Mesothelial cell of epicardium (in vitro differentiated cells): ENCODE measurements at places on chromosomes 16 and 17.
A peak's percentile ranks its signal among the peaks of the same experiment; 100 is the strongest.

DNA sequence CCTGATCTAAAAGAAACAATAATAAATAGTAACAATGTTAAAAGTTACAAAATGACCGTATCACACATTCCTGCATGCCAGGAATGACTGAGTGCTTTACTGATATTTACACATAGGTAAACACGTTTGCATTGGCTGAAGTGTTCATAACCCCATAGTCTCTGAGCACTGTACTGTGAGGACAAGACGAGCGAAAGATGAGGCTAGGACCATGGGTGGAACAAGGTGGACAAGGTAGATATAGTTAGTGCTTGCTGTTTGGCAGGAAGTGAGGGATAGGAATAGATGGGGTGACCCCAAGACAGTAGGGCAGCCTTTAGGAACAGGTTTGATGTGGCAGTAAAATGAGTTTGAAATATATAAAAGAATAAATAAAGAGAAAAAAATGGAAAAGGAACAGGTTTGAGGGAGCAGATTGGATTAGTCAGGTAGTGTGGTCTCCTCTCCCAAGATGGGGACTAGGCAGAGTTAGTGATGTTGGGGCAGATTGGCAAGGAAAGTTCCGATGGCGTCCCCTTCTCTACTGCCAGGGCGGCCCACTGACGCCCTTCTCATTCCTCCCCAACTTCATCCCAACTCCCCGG, 452 bp upstream of the E2F4 start:
- H3K36me3 ChIP-seq: peaks cover 11% of the 10 kb centered on the region
- DNase-seq: no peak
- H3K4me1 ChIP-seq: peaks cover 21% of the 10 kb centered on the region
- H3K27ac ChIP-seq: peak overlapping the region; percentile 60
- peaks cover 2% of the 10 kb centered on the region for H3K27me3 ChIP-seq

DNA sequence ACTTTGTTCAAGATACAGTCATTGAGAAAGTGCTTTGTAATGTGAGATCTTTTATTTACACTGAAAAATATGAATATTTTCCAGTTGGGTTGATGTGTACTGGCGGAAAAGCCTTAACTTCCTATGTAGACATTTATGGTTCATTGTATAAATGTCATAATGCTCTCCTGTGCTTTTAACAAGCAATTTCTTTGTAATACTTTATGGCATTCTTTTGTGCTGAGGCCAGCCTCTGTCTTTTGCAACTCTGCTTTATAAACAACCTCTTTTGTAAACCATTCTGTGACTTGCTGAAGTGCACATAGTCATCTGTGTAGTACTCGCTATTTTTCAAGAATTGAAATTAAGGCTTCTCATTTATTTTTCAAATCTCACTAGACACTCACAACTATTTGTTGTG, 291.2 kb downstream of the CDH11 start:
- no peak for DNase-seq
- H3K4me1 ChIP-seq: no peaks in the 10 kb centered on the region
- H3K27me3 ChIP-seq: peaks cover 2% of the 10 kb centered on the region
- no peak overlapping the region for H3K27ac ChIP-seq
- H3K36me3 ChIP-seq: peaks cover 2% of the 10 kb centered on the region

GRCh38 chr17:75566834-75567233, 20.8 kb upstream of the MYO15B start:
- H3K27me3 ChIP-seq: no peaks in the 10 kb centered on the region
- no peak for DNase-seq
- H3K4me1 ChIP-seq: no peaks in the 10 kb centered on the region
- H3K36me3 ChIP-seq: no peaks in the 10 kb centered on the region
- H3K4me3 ChIP-seq: no peak overlapping the region
- no peak overlapping the region for H3K27ac ChIP-seq

GRCh38 chr16:3051494-3051893, 5.1 kb downstream of the MMP25 start:
- H3K27me3 ChIP-seq: peaks cover 52% of the 10 kb centered on the region
- no peak overlapping the region for H3K27ac ChIP-seq
- DNase-seq: no peak
- peaks cover 3% of the 10 kb centered on the region for H3K4me1 ChIP-seq

- DNase-seq: no peak
- H3K27me3 ChIP-seq: no peaks in the 10 kb centered on the region
- peaks cover 17% of the 10 kb centered on the region for H3K36me3 ChIP-seq
- H3K4me3 ChIP-seq: peak overlapping the region; percentile 79
- peaks cover 33% of the 10 kb centered on the region for H3K4me1 ChIP-seq
- peak overlapping the region; percentile 93 for H3K27ac ChIP-seq
These were observed 990 bp upstream of the ROGDI start for GRCh38 chr16:4803401-4803844.

DNA sequence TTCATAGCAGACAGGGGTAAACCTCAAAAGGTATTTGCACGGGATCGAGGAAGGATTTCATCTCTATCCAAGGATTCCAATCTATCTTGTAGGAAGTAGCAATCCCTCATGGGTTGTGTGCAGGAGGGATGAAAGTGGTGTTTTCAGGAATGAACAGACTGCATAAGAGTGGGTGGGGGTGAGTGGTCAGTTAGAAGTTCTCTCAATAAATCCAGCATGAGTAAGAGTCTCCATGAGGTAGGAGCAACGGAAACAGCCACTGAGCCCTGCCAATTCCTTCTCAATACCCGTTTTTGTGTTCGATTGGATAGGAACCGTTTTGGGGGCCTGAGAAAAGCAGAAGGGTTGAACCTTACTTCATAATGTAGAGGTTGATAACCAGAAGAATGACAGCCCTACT, 375.6 kb downstream of the SOX9 start:
- no peaks in the 10 kb centered on the region for H3K36me3 ChIP-seq
- no peak overlapping the region for H3K27ac ChIP-seq
- no peak for DNase-seq
- peaks cover 1% of the 10 kb centered on the region for H3K4me1 ChIP-seq
- no peaks in the 10 kb centered on the region for H3K27me3 ChIP-seq

- no peak for DNase-seq
- H3K4me3 ChIP-seq: no peak overlapping the region
- H3K4me1 ChIP-seq: no peaks in the 10 kb centered on the region
- peaks cover 45% of the 10 kb centered on the region for H3K36me3 ChIP-seq
- no peaks in the 10 kb centered on the region for H3K27me3 ChIP-seq
These were observed 36.4 kb downstream of the MBTPS1 start for GRCh38 chr16:84080378-84080777.

GRCh38 chr16:58815181-58815888, 81.2 kb upstream of the GOT2 start:
- no peaks in the 10 kb centered on the region for H3K36me3 ChIP-seq
- H3K27ac ChIP-seq: no peak overlapping the region
- DNase-seq: no peak
- H3K4me1 ChIP-seq: peaks cover 8% of the 10 kb centered on the region

DNA sequence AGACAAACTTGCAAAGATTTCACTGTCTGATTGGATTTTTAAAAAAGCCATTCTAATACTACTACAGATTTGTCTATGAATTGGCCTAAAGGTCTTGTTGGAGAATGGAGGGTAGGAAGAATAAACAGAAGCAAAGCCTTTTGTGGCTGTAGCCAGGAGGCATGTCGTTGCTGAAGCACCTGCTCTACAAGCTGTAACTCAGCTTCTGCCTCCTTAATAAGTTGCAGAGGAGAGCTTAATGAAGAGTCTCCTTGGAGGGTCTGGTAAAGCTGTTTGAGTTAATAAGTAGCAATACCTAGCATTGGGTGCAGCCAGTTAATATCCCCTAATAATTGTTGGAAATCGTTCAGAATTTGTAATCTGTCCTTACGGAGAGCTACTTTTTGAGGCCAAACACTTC, 10.0 kb upstream of the ZNF689 start:
- H3K27me3 ChIP-seq: peaks cover 7% of the 10 kb centered on the region
- H3K4me3 ChIP-seq: no peak overlapping the region
- H3K36me3 ChIP-seq: no peaks in the 10 kb centered on the region
- DNase-seq: no peak
- no peaks in the 10 kb centered on the region for H3K4me1 ChIP-seq

- no peak for DNase-seq
- H3K27me3 ChIP-seq: no peaks in the 10 kb centered on the region
- H3K27ac ChIP-seq: no peak overlapping the region
- no peaks in the 10 kb centered on the region for H3K4me1 ChIP-seq
- H3K4me3 ChIP-seq: no peak overlapping the region
These were observed 11.7 kb downstream of the ZNHIT3 start for GRCh38 chr17:36498155-36498554.

- H3K4me1 ChIP-seq: peaks cover 3% of the 10 kb centered on the region
- no peak for DNase-seq
- H3K36me3 ChIP-seq: no peaks in the 10 kb centered on the region
- H3K4me3 ChIP-seq: no peak overlapping the region
- H3K27ac ChIP-seq: no peak overlapping the region
These were observed 3.4 kb upstream of the SSH2 start for GRCh38 chr17:29933379-29933778.

- DNase-seq: no peak
- H3K4me1 ChIP-seq: no peaks in the 10 kb centered on the region
- peaks cover 31% of the 10 kb centered on the region for H3K27me3 ChIP-seq
- no peak overlapping the region for H3K4me3 ChIP-seq
These were observed 339.0 kb downstream of the MAF start for GRCh38 chr16:79261481-79261940.

DNA sequence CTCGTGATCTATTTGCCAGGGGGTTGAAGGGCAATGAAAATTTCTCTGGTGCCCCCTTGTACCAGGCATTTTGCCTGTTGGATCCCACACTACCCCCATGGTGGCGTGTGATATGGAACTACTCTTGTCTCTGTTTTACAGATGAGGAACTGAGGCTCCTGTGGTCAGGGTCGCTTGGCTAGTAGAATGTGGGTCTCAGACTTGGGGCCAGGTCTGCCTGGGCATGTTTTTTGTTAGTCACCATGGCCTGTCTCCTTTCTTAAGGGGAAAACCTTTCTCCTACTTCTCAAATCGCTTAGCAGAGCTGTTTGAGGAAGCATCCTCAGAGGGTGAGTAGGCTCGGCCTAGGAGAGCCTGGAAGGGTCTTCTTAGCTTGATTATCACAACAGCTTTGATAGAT, 51.2 kb downstream of the CLEC16A start:
- no peak overlapping the region for H3K27ac ChIP-seq
- peaks cover 36% of the 10 kb centered on the region for H3K36me3 ChIP-seq
- peaks cover 18% of the 10 kb centered on the region for H3K4me1 ChIP-seq

DNA sequence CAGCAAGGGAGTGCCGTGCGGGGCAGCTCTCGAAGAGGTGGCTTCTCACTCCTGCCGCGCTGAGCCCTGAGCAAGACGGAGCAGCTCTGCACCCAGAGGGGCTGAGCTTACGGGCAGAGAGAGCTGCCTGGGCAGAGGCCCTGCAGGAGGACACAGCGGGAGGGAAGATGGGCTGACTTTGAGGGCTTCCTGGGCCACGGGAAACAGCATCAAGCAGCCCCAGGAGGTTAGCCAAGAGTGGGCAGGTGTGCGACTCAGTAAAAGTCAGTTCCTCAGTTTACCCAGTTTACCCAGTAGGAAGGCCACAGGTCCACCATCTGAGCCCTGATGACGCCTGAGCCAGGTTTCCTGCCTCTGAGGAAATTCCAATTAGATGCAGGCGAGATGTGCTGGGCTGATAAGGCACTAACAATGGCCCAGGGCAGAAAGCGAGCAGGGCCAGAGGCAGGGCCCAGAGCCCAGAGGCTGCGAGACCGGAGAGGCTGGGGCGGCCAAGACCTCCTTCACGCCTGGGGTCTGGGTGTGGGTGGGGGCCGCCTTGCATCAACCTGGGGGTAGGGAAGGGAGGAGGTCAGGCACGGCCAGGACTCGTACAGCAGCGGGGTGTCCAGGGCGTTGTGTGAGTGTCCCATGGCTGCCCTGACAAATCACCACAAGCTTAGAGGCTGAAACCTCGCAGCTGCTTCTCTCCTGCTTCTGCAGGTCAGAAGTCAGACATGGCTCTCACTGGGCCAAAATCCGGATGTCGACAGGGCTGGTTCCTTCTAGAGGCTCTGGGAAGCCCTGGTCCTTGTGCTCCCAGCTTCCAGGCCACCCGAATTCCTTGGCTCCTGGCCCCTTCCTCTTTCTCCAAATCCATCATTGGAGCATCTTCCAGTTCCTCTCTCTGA, 32.0 kb upstream of the CIBAR2 start:
- no peak for DNase-seq
- H3K27me3 ChIP-seq: no peaks in the 10 kb centered on the region
- H3K27ac ChIP-seq: no peak overlapping the region
- no peak overlapping the region for H3K4me3 ChIP-seq
- H3K4me1 ChIP-seq: peaks cover 25% of the 10 kb centered on the region

- DNase-seq: no peak
- H3K4me3 ChIP-seq: no peak overlapping the region
- no peaks in the 10 kb centered on the region for H3K27me3 ChIP-seq
- peaks cover 20% of the 10 kb centered on the region for H3K4me1 ChIP-seq
- no peak overlapping the region for H3K27ac ChIP-seq
These were observed 194.3 kb downstream of the ZNF423 start for GRCh38 chr16:49661465-49662187.

DNA sequence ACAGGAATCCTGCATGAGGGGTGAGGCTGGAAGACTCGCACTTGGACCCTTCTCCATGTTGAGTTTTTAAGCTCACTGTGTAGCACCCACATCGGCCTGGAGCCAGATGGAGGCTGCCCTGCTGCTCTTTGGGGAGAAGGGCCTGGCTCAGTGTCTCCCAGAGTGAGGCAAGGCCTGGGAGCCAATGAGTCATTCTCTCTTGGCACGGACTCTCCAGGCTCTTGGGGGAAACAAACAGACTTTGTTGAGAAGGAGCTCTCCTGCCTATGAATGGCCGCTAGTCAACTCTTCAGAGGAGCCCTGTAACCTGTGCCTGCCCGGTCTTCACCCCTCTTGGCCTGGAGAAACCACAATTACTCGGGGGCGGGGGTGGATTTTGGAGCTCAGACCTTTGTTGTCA, 50.8 kb upstream of the MAF start:
- peaks cover 12% of the 10 kb centered on the region for H3K4me1 ChIP-seq
- H3K27me3 ChIP-seq: peaks cover 3% of the 10 kb centered on the region
- no peak for DNase-seq

DNA sequence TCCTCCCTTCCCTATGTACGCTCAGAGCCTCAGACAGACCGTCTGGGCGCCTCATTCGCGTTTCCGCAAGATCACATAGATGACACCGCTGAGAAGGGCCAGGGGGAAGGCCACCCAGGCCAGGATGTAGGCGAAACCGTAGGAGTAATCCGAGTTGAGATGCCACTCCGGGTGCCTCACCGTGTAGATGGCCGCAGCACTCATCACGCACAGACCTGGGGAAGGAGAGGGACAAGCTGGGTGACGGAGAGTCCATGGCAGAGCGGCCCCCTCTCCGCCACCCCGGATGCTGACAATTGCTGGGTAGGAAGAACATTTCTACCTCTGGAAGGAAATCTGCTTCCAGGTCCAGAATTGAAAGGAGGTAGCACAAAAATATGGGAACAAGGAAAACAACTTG, 34.3 kb downstream of the PMP22 start:
- no peak overlapping the region for H3K27ac ChIP-seq
- H3K27me3 ChIP-seq: no peaks in the 10 kb centered on the region
- H3K4me3 ChIP-seq: no peak overlapping the region

GRCh38 chr16:68297908-68298307, 12.8 kb downstream of the SLC7A6OS start:
- DNase-seq: no peak
- peaks cover 34% of the 10 kb centered on the region for H3K4me1 ChIP-seq

GRCh38 chr17:41925991-41926590, 4.3 kb upstream of the ODAD4 start:
- no peak overlapping the region for H3K4me3 ChIP-seq
- H3K4me1 ChIP-seq: peaks cover 16% of the 10 kb centered on the region
- no peak for DNase-seq
- no peaks in the 10 kb centered on the region for H3K27me3 ChIP-seq
- H3K27ac ChIP-seq: no peak overlapping the region
- no peaks in the 10 kb centered on the region for H3K36me3 ChIP-seq

GRCh38 chr16:51629576-51629975, 478.5 kb upstream of the SALL1 start:
- H3K36me3 ChIP-seq: no peaks in the 10 kb centered on the region
- H3K4me3 ChIP-seq: no peak overlapping the region
- H3K27me3 ChIP-seq: peaks cover 7% of the 10 kb centered on the region
- no peak overlapping the region for H3K27ac ChIP-seq
